Activated CD8-positive, alpha-beta memory T cell treated with anti-CD3 and anti-CD28 coated beads, Interleukin-2, amount 10 ng/mL, durations not matched to agents 7 days and 5 days (primary cell): ENCODE measurements at places on chromosomes 2 and 18. TPM values are rescaled to one million over a fixed set of nuclear protein-coding genes. Genes with fewer than 3 reads are reported as not detected.

The SLC30A3 gene
- 0.47 TPM for total RNA-seq

The UGT1A4 gene
- total RNA-seq = not detected

The SEC11C gene
- total RNA-seq = 127 TPM

The HNRNPLL gene
- total RNA-seq = 106 TPM

The BOK gene
- total RNA-seq = not detected

The CHRNG gene
- not detected for total RNA-seq

The TMEFF2 gene
- not detected for total RNA-seq

The LOXHD1 gene
- 0.06 TPM for total RNA-seq

The B4GALT6 gene
- 0.41 TPM for total RNA-seq
